ENCODE measurements at places on chromosomes 5 and 9. TPM values are rescaled to one million over a fixed set of nuclear protein-coding genes. Genes with fewer than 3 reads are reported as not detected.

The ANKRD18B gene
- total RNA-seq: 10.6 TPM

The FOXD4L3 gene
- total RNA-seq: not detected

- peak; percentile 95 for DNase-seq
Observed at GRCh38 chr5:78586251-78586650, 62.3 kb downstream of the LHFPL2 start.

- peak; percentile 94 for DNase-seq
Observed at GRCh38 chr9:128554155-128554862, 1.9 kb downstream of the SPTAN1 start.

DNA sequence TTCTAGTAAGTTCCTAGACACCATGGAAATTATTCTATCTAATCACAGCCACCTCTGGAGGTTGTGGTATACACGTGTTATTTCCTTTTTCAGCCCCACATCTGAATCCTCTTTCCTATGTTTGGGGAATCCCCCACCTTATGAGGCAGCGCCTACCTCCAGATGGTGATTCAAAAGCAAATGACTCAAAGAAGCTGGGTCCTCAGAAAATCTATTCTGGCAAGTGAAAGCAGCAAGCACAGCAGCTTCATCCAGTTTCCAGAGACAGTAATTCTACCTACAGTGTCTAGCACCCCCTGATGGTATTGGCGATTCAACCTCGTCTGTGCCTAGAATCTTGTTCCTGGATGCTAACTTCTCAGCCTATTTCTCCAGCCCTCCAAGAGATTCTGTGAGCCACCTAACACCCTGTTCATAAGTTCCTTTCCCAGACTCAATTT lies 43.0 kb downstream of the STRBP start:
- peak; percentile 89 for DNase-seq

The MYO10 gene
- total RNA-seq: 9.4 TPM

DNA sequence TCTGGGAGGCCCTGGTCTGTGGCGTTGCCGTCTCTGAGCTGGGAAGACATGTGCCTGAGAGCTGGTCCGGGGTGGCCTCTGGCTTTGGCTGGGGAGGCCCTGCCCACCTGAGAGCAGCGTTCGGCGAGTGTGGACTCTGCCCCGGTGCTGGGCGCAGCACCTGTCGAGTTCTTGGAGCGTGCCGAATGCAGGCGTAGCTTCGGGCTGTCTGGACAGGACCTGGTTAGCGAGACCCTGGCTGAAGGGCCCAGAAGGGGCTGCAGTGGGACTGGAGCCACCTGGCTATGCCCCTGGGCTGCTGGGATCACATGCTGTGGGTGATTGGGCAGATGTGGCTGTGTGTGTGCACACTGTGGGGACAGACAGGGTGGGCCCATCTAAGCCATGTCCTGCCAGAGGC lies 56.5 kb downstream of the RXRA start:
- no peak for DNase-seq

GRCh38 chr9:14313951-14314423 lies at the start of gene NFIB:
Gene NFIB, minus strand, starts transcription at chr9:14314141. Its CDS starts 630 bp downstream, at chr9:14313511.
- no peak for DNase-seq

GRCh38 chr5:83921666-83922193 lies 201.1 kb upstream of the HAPLN1 start:
- DNase-seq: no peak

- no peak for DNase-seq
Observed at GRCh38 chr5:40395251-40395650, 284.5 kb upstream of the PTGER4 start.

DNA sequence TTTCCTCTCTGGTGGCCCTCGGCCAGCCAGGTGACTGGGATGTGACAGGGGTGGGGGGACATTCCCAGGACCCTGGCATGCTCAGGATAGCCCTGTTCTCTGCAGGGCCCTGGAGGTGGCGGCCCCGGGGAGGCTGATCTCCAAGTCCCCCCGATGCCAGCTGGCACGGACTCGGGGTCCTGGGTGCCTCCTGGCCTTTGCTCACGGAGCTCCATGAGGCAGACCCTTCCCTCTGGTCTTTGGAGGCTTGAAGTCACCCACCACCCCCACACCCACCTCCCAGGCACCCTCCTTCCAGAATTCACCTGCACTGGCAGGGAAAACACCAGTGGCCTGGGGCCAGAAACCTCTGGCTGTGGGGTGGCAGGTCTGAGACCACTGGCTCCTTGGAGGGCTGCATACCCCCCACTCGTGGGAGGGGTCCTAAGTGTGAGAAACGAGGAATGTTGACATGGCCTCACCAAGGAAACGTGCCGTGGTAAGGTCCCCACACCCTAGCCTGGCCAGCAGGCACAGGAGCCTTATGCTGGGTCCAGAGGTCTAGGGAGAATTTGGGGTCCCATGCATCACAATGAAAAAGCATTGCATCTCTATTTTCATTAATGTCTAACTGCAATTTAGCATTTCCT lies 130.8 kb upstream of the FAM120A start:
- DNase-seq: no peak

DNA sequence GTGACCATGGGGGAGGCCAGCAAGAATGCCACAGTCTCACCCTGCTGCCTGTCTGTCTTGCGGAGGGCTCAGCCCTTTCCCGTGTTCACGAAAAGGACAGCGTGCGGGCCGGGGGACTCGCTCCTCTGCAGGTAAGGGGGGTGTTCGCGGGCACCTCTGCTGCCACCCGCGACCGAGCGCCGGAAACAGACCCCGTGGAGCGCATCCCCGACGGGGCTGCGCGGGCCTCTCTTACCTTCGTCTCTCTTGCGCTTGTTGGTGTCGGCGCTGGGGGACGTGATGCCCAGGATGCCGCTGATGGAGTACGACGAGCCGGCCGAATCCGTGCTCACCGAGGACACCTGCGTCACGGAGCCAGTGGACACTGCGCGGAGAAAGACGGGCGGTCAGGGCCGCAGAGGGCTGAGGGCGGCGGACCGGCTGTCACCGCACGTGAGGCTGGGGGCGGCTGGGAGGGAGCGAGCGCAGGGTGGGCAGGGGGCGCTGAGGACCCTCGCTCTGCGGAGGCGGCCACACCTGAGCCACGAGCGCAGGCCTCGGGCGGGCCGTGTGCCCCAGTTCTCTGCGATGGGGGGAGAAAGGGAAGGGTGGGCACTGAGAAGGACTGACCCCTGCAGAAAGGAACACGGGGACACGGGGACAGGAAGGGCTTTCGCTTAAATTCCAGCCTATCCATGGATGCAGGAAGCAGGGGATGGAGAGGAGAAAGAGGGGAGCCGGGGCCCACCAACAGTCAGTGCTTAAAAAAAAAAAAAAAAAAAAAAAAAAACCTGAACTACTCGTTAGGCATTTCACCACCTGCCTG lies 31.5 kb downstream of the PAX5 start:
- DNase-seq: no peak

- DNase-seq: no peak
Observed at GRCh38 chr5:75482482-75482881, 28.9 kb downstream of the CERT1 start.

DNA sequence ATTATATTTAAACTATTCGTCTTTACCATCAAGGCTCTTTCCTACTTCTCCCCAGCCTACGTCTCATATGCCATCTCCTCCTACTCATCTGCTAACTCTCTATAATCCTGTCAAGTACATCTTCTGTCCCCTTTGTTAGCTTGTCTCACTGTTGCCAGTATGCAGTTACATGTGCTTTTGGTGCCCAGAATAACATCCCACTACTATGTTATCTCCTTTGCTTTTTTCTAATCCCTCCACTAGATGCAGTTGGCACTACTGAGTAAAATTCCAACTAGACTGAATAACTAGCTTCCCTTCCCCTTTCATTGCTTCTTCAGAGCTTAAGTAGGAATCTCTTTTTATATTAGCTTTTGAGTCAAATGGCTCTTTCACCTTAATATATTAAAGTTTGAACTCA lies 3.0 kb upstream of the ARRDC3 start:
- no peak for DNase-seq

- DNase-seq: peak; percentile 32
Observed at GRCh38 chr5:119418606-119419100, 33.6 kb upstream of the HSD17B4 start.

DNA sequence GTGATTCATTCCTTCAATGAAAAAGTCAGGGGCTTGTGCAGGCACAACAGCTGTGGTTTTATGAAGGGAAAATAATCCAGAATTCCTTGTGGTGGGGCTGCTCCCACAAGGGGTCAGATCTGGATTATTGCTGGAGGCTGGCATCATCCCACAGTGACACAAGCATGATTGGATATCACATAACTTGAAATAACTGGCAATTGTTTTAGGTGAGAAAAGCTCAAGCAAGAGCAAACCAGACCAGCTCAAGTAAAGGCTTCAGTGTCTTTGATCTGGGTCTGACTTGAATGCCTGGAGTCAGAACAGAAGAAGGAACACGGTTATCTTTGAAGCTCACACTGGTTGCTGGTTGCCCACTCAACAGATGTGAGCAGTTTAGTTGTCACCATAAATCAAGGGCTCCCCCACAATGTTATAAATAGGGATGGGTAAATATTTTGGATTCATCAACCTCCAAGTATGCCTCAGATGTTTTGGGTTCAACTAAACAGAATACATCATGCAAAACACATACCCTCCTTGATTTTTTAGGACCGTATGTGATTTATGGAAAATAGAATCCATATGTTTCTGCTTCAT lies 3.1 kb upstream of the ZNF474 start:
- peak; percentile 9 for DNase-seq

DNA sequence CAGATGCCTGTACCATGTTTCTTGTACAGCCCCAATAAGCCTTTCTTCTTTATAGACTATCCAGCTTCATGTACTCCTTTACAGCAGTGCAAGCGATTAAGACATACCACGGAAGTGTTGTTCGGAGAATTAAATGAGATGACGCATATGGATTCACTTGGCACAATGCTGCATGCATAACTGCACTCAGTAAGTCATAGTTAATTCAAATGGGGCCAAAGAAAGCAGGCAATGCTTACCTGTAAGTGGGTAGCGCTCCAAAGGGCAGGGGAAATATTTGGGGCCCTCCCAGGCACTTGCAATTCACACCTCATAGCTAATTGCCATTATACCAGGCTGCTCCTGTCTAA lies 7.7 kb upstream of the ADRA1B start:
- DNase-seq: no peak

The RPL37 gene
- 93.4 TPM for total RNA-seq

- DNase-seq: no peak
Observed at GRCh38 chr5:10753178-10753577, 7.9 kb downstream of the DAP start.

DNA sequence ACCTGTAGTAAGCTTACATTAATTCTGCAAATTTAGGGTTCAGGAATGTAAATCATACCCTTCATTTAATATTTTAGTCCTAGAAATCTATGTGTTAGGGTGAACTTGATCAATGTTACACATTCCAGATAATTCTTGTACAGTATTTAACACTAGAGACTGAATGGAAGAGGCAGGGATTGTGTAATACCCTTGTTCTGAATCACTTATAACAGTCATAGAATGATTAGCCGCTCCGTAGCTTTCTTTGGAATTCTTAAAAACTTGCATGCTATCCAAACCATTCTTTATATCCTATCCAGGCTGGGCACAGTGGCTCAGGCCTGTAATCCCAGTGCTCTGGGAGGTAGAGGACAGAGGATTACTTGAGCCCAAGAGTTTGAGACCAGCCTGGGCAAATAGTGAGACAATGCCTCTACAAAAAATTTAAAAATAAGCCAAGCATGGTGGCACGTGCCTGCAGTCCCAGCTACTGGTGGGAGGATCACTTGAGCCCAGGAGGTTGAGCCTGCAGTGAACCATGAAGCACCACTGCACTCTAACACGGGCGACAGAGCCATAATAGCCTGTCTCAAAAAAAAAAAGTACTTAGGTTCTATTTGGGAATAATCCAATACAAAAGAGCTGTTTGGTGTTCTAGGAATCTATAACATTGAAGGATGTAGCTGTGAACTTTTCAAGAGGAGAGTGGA lies 8.3 kb downstream of the ZNF483 start:
- DNase-seq: no peak

DNA sequence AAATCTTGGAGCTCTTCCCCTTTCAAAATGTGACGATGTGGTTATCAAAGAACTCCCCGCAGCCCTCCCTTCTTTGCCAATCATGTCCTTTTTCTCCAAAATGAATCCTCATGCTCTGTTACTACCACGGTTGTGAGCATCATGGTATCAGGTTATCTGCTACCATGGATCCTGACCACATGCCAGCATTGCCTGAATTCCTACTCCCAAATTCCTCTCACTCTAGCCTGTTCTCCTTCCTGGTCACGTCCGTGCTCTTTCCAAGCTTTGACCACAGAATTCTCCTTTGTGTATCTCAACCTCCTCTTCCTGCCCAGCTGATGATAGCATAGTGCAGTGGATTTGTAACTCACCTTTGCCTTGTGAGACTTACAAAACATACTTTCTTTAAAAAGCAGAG lies 59.5 kb upstream of the FBXL7 start:
- DNase-seq: peak; percentile 35

DNA sequence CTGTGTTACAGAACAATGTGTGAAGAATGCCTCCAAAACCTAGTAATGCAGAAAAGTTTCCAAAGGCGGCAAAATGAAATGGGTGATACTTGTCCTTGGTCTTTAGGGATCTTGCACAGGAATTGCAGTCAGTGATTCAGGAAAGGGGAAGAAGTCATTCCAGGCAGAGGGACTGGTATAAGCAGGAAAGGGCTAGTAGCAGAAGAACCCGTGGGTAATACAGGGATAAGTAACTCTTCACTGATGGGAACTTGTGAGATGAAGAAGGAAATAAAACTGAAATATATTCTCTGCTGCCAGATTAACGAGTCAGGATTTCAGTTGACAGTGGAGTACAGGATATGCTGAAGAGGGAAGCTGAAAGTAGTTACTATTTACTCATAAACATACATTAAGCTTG lies 1.2 kb downstream of the SRFBP1 start:
- DNase-seq: no peak

DNA sequence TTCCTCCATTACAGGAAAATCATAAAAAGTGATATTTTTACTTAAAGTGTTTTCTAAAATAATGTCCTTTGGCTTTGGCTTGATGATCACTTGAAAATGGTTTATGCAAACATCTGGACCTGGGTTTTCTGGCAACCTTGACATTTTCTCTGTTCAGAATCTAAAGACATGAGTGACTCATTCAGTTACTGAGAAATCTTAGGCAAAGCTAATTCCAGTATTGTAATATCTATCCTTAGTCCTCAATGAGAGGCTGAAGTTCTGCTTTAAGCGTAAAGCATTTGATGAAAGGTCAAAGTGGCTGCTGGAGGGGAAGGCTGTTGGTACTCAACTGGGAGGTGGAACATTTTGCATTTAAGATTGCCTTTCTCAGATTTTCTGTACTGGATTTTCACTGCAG lies 2.3 kb downstream of the MAN2A1 start:
- peak; percentile 11 for DNase-seq

The PARP8 gene
- 0.28 TPM for total RNA-seq

The ZNG1C gene
- 9.4 TPM for total RNA-seq

DNA sequence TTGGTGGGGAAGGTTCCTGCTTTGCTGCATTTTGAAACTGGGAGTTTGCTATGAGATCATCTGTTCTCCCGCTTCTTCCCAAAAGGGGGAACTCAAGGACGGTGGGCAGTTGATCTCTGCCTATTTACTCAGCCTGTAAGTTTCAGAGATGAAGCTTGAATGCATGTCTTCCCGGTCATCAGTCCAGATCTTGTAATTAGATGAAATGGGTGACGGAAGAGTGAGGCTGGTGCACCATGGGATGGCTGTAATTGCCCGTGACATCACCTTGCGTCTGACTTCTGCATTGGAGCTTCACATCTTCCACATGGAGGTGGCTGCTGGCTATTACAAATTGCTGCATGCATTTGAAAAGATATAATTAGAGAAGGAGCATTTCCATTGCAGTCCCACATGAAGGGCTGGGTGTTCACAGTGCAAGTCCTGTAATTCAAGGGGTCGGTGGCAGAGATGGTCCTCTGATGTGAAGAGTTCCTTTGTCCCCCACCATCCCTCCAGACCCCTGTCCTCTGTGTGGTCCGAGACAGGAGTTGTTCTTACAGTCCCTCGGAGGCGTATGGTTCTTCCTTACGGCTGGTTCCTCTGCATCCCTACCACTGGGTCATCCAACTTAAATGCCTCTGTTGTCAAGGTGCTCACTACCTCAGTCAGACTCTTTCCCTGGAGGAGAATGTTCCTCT lies 72.9 kb downstream of the ZNF618 start:
- DNase-seq: no peak
